ENCODE measurements at places on chromosomes 4 and X.

DNA sequence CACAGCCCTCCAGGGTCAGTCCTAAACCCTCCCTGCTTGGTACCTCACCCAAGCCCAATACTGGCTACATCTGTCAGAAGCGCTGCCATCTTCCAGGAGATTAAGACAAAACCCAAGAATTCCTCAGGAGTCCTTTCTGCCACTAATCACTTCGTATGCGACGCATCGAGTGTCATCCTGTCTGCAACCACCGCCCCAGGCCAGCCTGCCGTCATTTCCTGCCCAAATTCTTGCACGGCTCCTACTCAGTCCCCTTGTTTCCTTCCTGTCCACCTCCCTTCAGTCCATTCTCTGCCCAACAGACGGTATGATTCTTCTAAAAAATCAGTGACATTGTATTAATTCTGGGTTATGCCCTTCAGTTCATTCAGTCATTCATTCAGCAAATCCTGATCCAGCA lies 113.6 kb downstream of the NFKB1 start:
- DNase-seq, result no peak

GRCh38 chr4:188109157-188109755 lies at the start of gene TRIML2:
TRIML2 (minus strand) TSS chr4:188109603; CDS start chr4:188105368, 4,235 bp downstream.
- no peak for DNase-seq

DNA sequence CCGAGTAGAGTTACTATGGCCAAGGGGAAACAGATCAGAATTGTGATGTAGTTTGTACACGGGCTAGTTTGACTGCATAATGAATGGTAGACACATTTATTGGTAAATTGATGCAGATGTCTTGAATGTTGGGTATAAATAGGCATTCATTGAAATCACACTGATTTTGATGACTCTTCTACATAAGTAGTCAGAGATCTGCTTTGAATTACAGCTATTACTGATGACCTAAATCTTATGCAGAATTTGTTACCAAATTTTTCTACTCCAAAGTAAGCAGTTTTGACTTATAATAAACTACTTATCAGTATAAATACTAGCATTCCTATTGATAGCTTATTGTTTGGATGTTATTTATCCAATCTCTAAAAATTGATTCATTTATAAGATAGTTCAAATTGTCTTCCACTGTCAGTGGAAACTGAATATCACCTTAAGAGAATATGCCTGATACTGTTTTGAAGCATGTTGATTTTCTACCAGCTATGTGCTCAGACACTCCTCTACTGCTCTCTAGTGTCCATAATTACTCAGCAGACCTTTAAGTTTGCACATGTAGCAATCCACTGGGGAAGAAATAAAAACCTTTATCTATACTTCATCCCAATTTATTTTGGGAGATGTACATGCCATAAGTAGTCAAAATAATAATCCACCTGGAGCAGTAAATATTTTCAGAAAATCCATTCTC lies 120.3 kb downstream of the RASL11B start:
- no peak for DNase-seq

GRCh38 chr4:77617203-77617602 lies 11.6 kb downstream of the CXCL13 start:
- DNase-seq, result no peak

- no peak for DNase-seq
Observed at GRCh38 chr4:121738780-121739535, 26.0 kb downstream of the SMIM43 start.

- no peak for DNase-seq
Observed at GRCh38 chrX:49003696-49004095, 1.6 kb upstream of the GRIPAP1 start.

DNA sequence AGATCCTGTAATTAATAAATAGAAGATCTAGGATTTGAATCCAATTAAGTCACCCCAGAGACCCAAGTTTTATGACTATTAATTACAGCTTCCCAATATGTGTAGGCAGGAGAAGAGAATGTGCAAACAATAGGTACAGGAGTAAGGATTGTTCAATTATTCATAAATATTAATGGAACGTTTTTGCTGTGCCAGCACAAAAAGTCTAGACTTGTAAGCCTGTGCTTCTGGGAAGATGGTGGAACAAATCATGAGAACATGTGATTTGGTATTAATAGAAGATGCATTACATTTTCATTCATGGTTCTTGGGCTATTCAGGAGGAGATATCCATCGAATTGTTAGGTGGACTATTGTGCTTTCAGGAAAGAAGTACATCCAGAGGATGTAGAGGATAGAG lies 1240.9 kb downstream of the STIM2 start:
- DNase-seq, result no peak

- DNase-seq, result no peak
Observed at GRCh38 chr4:77538144-77538543, 67.5 kb upstream of the CXCL13 start.

DNA sequence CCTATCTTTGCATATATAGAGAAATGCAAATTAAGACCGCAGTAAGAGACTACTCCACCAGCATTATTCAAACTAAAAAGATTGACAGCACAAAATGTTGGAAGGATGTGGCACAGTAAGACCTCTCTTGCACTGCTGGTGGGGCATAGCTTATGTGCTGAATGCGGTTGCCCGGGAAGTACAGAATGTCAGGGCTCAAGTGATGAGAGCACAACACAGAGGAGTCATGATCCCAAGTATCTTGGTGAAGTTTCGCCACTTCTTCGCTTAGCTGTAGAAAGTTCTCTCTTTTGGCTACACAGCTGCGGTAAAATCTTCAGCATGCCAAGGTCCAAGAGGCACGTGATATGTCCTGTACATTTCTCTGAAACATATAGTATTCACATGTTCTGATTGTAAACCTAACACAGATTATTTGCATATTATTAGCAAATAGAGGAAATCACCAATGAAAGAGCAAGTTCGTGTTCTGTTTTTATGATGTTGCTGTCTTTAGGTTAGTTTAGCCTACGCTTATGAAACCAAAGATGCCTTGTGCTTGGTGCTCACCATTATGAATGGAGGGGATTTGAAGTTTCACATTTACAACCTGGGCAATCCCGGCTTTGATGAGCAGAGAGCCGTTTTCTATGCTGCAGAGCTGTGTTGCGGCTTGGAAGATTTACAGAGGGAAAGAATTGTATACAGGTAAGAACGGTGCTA lies 55.0 kb downstream of the HTT-AS start:
- DNase-seq, result no peak

DNA sequence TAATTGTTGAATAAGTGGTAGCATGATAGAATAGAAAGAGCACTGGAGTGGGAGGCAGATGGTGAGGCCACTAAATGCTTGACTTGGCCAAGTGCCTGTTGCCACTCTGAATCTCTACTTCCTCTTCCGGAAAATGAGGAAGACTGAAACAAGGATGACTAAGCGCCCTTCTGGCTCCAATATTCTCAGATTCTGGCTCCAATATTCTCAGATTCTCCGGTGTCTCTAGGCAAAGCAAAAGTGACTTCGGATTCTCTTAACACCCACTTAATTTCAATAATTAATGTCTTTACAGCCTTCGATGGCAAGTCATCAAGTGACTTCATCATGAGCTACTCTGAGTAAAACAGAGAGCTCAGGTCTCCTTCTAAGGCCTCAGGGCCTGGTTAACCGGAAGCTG lies 402.2 kb upstream of the FGF13 start:
- DNase-seq, result no peak

- no peak for DNase-seq
Observed at GRCh38 chr4:154119317-154119716, 330.4 kb upstream of the SFRP2 start.

DNA sequence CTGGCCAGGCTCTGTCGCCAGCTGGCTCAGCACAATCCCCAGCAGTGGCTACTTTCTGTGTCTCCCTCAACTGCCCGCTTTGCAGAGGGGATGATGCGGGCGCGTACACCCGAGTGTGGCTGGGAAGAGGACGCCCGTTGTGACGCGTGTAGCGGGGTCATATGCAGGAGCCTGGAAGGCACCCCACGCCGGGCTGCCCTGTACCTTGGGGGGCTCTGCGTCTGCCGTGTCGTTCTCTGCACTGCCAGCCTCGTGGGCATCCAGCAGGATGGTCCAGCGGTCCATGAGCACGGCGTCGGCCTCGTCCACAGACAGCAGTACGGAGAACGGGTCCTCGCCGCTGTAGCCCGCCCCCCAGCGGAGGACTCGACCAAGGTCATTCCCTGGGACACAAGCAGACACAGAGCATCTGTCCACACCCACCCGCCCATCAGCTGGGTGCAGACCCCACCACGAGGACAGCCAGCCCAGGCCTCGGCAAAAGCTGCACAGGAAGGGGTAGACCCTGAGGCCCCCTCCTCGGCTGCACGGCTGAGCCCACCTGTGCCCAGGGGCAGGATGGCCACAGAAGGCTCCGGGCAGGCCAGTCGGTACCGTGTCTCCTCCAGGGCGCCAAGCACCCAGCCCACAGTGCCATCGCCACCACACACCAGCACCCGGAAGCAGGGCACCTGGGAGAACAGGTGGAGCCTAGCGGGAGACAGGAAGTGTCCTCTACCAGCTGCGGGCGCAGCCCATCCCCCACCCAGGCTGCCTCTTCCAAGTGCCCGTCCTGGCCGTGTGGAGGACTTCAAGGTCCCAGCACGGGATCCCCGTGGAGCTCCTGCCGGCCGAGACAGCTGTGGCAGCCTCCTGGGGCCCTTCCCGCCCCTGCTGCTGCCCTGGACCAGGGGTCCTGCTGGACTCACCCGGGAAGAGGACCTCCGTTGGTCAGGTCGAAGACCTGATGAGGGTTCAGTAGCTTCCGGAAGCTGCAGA lies 10.8 kb downstream of the DGKQ start:
- no peak for DNase-seq

DNA sequence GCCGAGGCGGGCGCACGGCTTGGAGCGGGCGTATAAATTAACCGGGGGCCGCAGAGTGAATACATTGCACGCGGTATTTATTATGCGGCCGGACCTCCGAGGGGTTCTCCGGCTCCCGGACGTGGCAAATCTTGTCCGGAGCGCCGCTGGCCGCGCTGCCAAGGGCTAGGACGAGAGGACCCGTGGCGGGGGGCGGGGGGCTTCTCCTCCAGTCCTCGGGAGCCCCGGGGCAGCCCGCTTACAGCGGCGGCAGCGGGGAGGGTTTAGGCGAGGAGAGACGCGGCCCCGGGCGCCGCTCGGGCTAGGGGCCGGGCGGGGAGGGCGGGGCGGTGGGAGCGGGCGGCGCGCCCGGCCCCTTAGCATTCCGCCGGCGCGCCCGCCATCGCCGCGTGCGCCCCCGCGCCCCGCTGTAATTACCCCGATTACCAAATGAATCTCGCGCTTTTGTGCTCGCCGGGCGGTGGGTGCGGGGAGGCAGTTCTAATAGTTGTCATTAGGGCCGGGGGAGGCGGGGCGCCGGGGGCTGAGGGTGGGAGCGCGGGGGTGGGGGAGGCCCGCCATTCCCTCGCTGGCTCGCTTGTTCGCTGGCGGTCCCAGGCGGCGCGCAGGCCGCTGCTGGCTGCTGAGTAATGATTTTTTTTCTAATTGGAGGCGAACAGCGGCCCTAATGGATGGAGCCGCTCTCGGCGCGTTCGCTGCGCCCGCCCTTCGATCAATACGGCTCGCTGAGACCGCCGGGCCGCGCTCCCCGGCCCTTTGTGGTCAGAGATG lies 276.6 kb downstream of the BCOR start:
- no peak for DNase-seq

GRCh38 chr4:159048166-159048886 lies 54.6 kb upstream of the RAPGEF2 start:
- DNase-seq, result no peak

DNA sequence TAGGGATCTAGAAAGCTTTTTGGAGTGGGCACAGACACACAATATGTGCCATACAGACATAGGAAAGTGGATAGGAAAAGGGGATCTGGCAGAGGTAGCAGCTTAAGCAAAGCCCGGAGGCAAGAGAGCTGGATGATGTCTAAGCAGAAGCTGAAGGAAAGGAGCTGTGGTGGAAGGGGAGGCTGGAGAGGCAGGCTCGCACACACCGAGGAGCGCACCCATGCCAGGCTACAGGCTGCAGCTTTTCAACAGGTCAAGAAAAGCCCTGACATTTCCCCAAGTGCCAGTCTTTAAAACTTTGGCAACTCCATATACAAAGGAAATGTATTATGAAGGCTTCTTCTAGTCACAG lies 67.4 kb downstream of the SOWAHB start:
- no peak for DNase-seq

- no peak for DNase-seq
Observed at GRCh38 chr4:184282895-184283654, 65.4 kb upstream of the ENPP6 start.

- DNase-seq, result no peak
Observed at GRCh38 chr4:3352941-3353594, 60.2 kb downstream of the RGS12 start.

- no peak for DNase-seq
Observed at GRCh38 chr4:76007089-76007862, at the start of gene CXCL9. CXCL9 (minus strand) TSS chr4:76007509; CDS start chr4:76007449, 60 bp downstream.

DNA sequence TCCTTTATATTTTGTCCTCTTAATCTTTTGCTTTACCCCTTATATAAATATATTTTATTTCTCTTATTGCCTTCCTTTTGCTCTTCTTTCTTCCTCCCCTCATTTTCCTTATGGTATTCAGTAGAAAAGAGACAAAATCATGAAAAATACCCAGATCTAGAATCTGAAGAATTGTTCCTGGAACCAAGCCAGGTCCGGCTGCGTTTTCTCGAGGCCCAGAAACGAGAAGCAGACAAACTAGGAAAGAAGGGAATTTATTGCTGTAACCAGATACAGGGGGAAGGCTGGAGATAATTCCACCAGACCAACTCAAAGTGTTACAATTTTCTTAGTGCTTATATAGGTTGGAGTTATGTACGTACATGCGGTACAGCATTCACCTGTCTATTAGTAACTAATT lies 328.7 kb downstream of the GABRG1 start:
- no peak for DNase-seq

DNA sequence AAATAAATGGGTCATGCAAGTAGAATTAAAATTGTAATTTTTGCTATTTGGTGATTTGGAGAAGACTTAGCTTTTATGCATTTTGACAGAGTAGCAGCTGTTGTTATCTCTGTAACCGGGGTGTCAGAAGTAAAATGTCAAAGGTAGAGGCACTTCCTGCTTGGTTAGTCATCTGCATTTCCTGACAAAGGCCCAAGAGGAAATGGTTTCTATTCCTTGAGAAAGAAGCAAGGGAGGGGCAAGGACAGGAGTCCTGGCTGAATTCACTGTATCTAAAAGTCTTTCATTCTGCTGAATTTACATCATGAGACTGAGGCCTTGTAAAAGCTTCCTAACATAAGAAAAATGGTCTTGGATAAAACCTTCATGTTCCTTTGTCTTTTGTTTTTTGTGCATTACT lies 550.9 kb upstream of the BOD1L1 start:
- DNase-seq, result no peak

DNA sequence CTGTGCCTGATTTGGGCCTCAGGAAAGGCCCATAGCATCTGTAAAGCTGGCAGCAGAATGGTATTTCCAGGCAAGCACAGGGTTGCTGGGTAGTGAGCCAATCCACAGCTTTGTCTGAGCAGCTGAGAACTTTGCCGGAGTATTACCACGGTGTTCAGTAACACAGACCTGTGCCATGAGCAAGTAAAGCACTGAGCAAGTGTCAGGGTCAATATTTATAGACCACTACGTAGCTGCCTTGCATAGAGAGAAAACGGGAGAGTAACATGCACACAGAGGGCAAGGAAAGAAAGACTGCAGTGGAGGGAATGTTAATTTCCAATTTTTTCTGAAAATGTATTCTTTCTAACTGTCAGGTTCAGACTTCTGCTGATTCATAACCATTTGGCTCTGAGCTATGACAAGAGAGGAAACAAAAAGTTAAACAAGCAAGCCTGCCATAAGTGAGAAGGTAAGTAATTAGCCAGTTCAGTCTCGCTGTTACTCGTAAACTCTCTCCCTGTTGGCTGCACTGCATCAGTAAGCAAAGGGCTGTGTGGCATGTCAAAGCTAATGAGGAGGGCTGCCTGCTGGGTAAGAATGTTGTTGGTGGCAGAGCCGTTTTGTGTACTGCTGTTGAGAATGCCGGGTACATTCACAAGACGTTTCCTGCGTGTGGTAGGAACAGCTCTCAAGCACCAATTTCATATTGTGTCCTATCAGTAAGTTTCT lies 238.1 kb downstream of the BMPR1B start:
- no peak for DNase-seq

All from activated CD4-positive, CD25-positive, alpha-beta regulatory T cell treated with anti-CD3 and anti-CD28 coated beads, Interleukin-2, amount 50 U/mL, for 16 hours (primary cell).